NCI-H345 (cell line): ENCODE measurements at places on chromosomes 7 and 10.

DNA sequence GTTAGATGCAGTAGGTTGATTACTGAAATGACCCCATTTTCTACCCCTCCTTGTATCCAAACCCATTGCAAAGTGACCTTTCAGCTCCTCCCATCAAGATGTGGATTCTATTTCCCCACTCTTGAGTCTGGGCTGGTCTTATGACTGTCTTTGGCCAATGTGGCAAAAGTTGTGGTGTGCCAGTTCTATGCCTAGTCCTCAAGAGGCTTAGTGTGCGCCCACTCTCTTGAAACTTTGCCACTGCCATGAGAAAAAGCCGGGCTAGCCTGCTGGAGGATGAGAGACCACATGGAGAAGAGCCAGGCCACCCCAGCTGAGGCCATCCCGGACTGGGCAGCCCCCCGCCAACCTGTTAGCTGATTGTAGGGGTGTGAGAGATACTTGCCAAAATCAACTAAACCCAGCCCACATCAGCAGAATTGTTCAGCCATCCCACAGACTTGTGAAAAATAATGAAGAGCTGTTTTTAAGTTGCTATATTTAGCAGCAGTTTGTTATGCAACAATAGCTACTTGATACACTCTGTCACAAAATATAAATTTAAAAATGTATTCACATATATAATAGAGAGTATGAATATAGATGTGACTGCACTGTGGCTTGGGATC, 131.0 kb upstream of the PALS2 start:
- DNase-seq = no peak

DNA sequence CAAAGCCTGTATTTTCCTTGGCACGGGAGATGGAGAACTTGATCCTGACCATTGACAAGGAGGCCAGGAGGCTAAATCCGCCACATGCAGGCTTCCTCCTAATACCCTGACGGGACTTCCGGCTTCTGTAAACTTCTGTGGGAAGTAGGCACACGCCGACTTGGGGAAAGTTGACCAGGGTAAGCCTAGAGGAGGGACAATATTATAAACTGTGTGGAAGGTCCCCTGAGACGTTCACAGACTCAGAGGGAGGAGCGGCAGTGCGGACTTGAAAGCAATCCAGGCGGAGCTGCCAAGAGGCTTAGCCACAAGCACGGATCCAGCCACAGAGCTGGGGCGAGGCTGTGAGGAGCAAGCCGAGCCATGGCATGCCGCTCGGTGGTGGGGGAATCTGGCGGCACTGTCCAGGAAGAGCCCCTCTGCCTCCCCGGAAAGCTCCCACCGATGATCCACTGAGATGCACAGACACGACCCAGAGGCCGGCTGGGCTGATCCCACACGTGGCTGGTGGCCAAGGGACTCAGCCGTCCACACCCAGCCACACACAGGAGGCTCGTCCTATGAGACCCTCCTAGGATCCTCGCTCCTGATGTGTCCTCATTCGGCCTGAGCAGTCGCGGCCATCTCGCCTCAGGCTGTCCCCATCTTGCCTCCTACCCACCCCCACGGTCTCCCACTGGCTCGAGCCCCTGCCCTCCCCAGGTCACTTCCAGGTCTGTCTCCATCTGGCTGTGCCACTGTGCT, 40.0 kb upstream of the INSIG1 start:
- DNase-seq = no peak

GRCh38 chr7:118330388-118330787, 105.9 kb downstream of the ANKRD7 start:
- no peak for DNase-seq

- DNase-seq = no peak
Measured at GRCh38 chr10:114100848-114101741, 57.4 kb downstream of the ADRB1 start.

DNA sequence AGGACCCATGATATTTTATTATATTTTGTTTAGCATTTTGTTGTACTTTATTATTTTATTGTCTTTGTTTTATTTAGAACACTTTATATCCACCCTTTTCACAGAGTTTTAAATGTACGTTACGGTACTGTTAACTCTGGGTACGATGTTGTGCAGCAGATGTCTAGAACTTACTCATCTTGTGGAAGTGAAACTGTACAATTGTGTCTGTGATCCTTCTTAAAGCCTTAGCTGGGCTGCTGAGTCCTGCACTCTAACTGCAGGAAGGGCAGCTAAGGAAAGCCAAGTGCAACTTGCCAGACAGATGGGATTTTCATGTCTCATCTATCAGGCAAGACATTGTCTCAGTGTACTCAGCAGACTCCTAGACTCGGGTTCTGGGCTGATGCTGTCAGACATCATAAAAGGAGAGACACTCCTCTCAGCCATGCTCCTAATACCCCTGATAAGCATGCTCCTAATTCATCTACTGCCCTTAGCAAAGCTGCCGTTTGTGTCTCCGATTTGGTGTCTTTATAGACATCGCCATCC, 14.6 kb upstream of the INSYN2A start:
- no peak for DNase-seq

DNA sequence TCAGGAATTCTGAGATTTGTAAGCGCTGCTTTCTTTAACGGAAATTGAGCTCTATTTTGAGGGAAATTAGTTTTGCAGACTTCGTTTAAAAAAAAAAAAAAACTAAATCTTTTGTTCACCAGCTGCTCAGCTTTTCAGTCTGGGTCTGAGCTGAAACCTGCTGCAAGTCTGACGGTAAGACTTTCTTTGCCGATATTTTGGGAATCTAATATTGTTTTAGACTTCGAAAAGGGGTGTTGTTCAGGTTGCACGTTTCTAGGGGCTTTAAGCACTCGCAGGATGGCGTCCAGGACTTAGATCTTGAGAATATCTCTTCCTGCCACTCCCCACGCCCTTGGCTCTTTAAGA, 1.8 kb upstream of the MEOX2 start:
- DNase-seq = no peak
